ENCODE measurements at places on chromosomes 5 and 9. TPM values are rescaled to one million over a fixed set of nuclear protein-coding genes. Genes with fewer than 3 reads are reported as not detected.

Gene SKP1
- total RNA-seq: 263 TPM

Gene ELOVL7
- total RNA-seq: 1.2 TPM

Gene KCNN2
- 0.72 TPM for total RNA-seq

Gene BARX1
- not detected for total RNA-seq

Gene TUT7
- total RNA-seq: 18.5 TPM

Gene DAB2IP
- 83.6 TPM for total RNA-seq

Gene MGAT4B
- total RNA-seq: 51.2 TPM

Gene INSYN2B
- total RNA-seq: 0.68 TPM

Gene C5orf34
- 1.7 TPM for total RNA-seq

Gene PCDHB5
- 12.7 TPM for total RNA-seq

Gene WDR38
- 1.2 TPM for total RNA-seq

Gene POLR3G
- total RNA-seq: 1.2 TPM

Gene NR6A1
- total RNA-seq: 0.82 TPM

Gene DOCK8
- 7.3 TPM for total RNA-seq

Gene CSF1R
- 7.6 TPM for total RNA-seq

Gene CDKN2B
- total RNA-seq: 5.3 TPM

Gene GDA
- not detected for total RNA-seq

Gene ADGRD2
- total RNA-seq: not detected

Measured in ovary (tissue), 10 donors.